NCI-H1105 (cell line): ENCODE measurements at places on chromosomes 2 and 18.

DNA sequence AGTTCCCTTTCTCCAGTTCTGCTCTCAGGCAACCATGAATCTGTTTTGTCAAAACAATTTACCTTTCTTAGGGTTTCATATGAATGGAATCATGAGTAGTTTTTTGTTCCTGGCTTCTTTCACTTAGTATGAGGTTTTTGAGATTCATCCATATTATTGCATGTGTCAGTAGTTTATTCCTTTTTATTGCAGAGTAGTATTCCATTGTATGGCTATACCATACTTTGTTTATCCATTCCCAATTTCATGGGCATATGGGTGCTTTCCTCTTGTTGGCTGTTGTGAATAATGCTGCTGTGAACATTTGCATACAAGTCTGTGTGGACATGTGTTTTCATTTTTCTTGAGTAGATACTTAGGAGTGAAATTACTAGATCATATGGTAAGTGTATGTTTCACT is 46.0 kb downstream of the SANBR start:
- no peak for DNase-seq

DNA sequence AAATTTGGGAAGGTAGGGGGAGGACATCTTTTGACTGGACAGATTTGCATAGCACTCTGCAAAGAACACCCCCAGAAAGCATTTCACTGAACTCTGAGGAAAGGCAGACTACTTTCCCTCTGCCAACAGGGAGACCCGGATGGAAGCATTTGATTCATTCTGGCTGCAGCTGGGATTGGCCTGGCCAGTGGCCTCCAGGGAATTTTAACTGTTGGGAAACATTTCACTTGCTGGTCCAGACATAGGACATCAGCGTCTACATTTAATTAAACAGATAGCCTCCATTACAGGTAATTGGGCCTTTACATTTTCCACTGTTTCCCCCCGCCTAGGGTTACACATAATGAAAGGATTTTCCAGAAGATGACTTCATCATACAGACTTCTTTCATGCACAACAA is 92.8 kb downstream of the MARCHF4 start:
- no peak for DNase-seq

GRCh38 chr2:13558368-13558767 is 841.6 kb downstream of the TRIB2 start:
- DNase-seq = no peak

DNA sequence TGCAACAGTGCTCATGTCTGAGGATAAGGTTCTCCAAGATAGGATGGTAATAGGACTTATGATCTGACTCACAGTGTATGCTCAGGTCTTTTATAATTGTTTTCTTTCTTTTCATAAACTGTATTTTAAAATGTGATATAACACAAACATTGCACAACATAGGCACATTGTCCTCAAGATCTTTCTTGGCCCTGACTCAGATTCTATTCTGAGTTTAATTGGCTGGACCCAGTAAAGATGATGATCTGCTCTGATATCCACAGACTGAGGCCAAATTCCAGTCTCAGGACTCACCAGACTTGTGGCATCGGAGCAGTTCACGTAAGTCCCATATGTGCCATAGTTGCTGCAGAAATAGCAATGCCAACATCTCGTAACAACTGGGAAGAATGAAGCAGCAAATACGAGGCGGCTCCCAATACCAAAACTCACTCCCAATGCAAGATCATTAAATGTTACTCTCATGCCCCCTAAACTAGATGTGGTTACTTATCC is 448.9 kb upstream of the SLC14A2 start:
- no peak for DNase-seq

DNA sequence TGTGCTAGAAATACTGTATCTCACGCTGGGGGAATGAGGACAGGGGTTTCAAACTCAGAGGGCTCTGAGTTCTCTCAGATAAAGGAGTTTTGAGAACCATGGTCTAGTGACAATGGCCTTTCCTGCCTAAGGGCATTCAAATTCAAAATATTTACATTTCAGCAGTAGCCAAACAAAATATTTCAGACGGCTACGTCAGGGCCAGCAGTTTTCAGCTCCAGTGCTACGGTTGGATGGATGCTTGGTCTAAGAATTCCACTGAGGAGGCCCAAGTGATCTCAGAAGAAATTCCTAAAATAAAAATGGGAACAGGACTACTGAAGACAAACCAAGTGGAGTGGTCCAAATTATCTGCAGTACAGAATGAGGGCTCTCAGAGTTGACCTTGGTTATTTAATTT is 41.1 kb upstream of the SCG2 start:
- DNase-seq = no peak

GRCh38 chr18:41973983-41974382 is 18.9 kb downstream of the PIK3C3 start:
- DNase-seq = no peak
